ENCODE measurements at places on chromosomes 1 and 21. TPM values are rescaled to one million over a fixed set of nuclear protein-coding genes. Genes with fewer than 3 reads are reported as not detected.

Gene HEYL
- 7.6 TPM for polyA plus RNA-seq

DNA sequence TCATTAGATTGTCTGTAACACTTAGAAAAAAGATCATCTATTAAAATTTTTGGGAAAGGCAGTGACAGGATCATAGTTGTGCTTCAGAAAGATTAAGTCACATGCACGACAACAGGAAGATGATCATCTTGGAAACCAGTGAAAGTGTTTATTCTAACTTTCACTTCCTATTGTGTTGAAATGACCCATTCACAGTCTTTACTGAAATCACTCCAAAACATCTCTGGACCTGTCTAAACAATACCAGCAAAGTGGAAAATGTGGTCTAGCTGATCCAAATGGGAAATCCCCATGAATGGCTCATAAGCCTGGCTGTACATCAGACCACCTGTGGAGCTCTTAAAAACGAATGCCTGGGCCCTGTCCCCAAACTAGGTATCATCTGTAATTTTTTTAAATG lies 111.1 kb upstream of the ETV3 start:
- no peak for DNase-seq

Gene BARHL2
- not detected for polyA plus RNA-seq

DNA sequence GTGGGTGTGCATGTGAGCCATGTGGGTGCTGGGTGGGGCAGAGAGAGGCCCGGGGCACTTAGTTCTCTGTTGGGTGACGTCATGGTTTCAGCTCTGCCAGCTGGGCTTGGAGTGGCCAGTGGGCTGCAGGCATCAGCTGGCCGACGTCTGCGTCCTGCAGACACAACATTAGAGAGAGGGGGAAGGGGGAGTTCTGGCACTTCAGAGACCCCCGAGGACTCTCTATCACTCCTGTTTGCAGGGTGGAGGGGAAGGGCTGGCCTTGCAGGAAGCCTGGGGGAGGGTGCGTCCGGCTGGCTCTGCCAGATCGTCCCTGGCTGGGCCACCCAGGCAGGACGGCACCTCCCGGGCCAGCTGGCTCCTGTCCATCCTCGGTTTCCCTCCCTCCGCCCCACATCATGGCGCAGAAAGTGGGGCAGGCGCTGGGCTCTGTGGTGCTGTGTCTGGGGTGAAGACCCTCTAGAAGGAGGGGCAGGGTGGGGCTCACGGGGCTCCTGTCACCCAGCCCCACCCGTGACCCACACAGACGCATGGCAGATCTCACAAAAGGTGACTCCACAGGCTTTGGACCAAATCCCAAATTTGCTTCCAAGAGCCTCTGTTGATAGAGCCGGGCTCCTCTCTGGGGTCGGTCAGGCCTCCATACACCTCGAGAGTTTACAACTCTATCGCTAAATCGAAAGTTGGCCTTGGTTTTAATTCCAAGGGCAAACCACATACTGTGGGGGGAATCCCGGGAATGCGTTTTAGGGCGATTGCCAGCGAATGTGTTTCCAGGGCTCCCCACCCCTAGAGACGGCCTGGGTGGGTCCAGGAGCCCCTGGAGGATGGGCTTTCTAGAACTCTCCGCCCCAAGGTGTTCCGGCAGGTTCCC lies 73.4 kb upstream of the TTC34 start:
- peak; percentile 90 for DNase-seq

Data from lung (tissue), 17 donors.